ENCODE measurements at places on chromosomes 5 and 9.

- DNase-seq: no peak
These were observed 14.3 kb downstream of the CTSL start for GRCh38 chr9:87740209-87740608.

DNA sequence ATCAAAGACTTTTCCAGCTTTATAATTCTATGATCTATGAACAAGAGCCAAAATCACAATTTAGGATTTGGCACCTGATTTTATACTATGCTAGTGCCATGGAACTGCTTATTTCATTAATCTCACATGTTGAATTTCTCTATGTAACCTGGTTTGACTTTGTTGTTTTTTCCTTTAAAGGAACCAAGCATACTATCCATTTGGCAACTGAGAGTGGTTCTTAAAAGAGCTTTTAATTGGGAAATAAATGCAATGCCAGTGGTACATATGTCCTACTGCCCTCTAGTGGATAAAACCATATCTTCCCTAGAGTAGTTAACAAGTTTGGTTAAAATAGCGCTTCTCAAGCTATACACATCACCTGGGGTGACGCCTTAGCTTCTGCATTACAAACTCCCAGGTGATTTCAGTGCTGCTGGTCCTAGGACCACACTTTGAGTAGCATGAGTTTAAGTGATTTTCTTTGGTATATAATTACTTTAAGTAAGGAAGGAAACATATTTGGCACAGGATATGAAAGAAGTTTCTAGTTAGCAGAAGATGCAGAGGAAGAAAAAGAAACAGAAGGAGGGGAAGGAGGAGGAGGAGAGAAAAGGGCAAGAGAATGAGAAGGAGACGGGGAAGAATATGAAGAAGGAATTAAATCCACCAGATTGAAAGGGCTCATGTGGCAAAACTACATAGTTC, 56.8 kb downstream of the FGF10 start:
- DNase-seq: no peak

- DNase-seq: no peak
These were observed 43.0 kb downstream of the ITGA2 start for GRCh38 chr5:53032188-53032587.

GRCh38 chr9:29211580-29212396, 1638.5 kb upstream of the C9orf72 start:
- DNase-seq: no peak

GRCh38 chr9:68887232-68887631, 126.7 kb downstream of the PRKACG start:
- DNase-seq: no peak

GRCh38 chr5:3684118-3684517, 88.5 kb downstream of the IRX1 start:
- no peak for DNase-seq

DNA sequence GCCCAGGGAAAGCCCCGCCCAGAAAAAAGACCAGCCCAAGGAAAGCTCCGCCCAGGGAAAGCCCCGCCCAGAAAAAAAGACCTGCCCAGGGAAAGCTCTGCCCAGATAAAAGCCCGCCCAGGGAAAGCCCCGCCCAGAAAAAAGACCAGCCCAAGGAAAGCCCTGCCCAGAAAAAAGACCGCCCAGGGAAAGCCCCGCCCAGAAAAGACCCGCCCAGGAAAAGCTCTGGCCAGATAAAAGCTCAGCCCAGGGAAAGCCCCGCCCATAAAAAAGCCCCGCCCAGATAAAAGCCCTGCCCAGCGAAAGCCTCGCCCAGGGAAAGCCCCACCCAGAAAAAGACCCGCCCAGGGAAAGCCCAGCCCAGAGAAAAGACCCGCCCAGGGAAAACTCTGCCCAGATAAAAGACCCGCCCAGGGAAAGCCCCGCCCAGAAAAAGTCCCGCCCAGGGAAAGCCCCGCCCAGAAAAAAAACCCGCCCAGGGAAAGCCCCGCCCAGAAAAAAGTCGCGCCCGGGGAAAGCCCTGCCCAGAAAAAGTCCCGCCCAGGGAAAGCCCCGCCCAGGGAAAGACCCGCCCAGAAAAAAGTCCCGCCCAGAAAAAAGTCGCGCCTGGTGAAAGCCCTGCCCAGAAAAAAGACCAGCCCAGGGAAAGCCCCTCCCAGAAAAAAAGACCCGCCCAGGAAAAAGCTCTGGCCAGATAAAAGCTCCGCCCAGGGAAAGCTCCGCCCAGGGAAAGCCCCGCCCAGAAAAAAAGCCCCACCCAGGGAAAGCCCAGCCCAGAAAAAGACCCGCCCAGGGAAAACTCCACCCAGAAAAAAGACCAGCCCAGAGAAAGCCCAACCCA, 11.9 kb downstream of the GRIN1 start:
- no peak for DNase-seq

DNA sequence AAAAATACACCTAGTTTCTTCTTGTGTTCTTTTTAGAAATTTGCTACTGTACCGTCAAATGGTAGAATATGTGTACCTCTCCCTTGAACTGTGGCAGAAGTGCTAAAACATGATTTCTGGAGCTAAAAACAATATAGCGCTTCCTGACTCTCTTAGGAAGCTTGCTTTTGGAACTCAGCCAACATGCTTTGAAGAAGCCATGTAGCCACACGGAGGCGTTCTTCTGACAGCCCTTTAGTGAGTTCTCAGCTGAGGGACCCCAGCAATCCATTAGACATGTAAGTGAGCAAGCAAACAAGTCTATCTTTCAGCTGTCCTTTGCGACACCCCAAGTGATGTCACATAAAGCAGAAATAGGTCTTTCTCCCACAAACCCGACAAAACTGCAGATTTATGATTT, 917.0 kb downstream of the CDH9 start:
- no peak for DNase-seq

Measured in cortex of kidney (tissue), 1 donor.